Activated naive CD4-positive, alpha-beta T cell treated with anti-CD3 and anti-CD28 coated beads, Interleukin-2, amount 10 ng/mL, durations not matched to agents 7 days and 5 days (primary cell): ENCODE measurements at places on chromosomes 1 and 21.

DNA sequence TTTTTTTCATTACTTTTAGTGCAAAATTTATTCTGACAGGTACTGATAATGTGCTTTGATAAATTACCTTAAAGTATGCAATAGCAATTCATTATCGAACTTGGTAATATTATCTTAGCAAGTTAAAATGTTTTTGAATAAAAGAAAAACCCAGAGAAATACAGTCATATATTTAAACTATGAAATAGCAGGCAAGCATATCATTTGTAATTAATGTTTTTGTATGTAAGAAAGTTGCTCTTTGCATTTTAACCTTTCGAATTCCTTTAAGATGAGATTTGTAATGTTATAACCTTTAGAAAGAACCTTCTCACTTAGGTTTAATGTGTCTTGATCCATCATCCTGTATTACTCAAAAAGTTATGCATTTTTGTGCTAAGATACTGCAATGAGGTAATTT, 585.6 kb downstream of the PTBP2 start:
- DNase-seq = no peak

DNA sequence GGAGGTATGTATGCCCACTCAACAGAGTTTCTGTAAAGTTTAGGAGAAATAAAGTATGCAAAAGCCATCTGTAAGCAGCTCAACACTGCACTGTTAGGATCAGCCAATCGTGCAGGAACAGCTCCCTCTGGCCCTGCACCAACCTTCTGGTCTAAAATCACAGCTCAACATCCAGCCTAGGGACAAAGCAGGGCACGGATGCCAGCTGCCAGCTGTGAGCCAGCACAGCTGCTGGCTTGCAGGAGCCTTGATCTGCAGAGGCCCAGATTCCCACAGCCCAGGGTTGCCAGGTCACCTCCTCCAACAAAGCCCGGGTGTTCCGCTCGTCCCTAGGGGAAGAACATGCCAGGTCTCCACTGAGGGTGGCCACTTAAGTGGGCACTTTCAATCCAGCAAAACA, 8.6 kb downstream of the ACOT7 start:
- DNase-seq = no peak

- DNase-seq = no peak
Measured at GRCh38 chr1:235910357-235911299, 43.9 kb upstream of the LYST start.

DNA sequence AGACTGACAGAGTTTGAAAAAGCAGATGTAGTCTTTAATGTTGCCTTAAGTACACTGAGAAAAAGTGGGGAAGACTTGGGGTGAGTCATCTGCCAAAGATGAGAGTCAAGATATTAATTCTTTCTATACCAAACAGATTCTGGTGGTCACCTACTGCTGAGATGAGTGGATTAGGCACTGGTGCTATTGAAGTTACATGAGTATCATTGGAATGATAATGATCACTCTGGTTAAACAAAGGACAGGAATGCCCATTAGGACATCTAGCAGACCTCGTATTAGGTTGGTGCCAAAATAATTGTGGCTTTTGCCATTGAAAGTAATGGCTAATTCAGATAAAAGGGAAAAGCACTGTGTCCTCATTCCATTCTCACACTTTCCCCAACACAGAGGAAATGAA, 1588.9 kb downstream of the KCNT2 start:
- DNase-seq = no peak

DNA sequence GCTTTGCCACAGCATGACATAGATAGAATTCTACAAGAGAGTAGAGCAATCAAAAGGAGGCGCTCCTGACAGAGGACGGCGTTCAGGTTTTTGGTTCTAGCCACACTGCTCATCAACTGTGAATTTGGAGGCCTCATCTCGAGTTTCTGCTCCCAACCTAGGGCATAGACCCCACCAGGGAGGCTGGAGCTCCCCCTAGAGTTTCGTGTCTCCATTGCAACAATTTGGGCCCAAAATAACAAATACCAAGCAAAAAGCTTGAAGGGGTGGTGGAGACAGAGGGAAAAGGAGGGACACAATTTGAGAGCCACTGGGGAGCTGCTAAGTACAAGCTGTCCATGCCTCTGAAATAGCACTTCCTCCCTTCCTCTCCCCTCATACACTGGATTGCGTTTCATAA, 297.0 kb downstream of the GPATCH2 start:
- DNase-seq = no peak

DNA sequence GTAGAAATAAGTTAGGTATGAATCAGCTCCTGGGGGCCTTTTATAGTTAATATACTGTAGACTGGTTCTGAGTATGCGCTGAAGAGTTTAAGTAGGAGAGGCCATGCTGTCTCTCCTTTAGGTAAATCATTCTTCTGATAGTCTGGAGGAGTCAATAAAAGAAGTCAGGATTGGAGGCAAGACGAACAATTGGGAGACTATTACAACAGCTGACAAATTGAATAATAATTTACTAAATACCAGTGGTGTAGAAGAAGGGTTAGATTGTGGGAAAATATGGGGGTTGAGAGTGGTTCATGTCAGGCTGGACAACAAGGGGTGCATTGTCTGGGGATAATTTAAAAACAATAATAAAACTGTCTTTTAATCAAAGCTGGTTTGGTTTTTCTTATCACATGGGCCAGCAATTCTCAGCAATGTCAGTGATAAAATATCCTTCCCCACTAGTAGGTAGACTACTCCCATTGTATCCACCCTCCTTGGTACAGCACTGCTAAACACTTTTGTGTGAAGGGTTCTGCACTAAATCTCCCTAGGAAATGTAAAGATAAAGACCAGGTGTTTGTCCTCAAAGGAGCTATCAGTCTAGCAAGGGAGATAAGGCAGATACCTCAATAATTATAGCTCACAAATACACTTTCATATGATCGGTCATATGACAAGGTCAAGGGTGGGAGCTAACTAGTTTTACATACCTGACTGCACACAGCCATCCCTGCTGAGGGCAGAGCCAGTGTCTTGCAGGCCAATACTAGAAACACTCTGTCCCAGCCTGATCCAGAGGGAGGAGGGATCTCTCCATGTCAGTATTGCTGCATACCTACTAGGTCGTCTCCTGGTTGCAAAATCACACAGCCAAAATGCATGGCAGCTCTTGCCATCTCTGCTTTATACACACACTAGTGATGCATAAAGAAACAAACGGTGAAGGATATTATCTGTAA, 299.7 kb downstream of the VAV3 start:
- DNase-seq = no peak

GRCh38 chr1:153357853-153358690, at the start of gene S100A9:
TSS of gene S100A9 (plus strand) at chr1:153357854. CDS start at chr1:153358284, 430 bp downstream.
- no peak for DNase-seq

DNA sequence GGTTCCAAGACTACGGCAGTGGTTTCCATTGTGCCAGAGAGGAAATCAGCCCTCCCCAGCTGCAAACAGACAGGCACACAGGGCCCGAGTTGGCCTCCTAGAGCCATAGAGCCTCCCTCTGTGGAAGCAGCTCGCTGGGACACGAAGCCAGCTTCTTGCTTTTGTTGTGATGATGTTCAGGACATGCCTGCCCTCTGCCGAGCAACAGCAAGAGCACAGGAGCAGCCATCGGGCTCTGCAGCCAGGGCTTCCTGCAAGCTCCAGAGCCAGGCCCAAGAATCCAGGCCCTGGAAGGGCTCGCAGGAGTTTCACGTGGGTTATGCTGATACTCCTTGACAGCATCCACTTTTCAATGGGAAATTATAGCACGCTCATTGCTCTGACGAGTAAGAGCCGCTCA, 18.5 kb downstream of the NPHP4 start:
- DNase-seq = no peak

- no peak for DNase-seq
Measured at GRCh38 chr1:57248830-57249229, 175.0 kb downstream of the DAB1 start.

GRCh38 chr1:202063093-202063492, 52.7 kb downstream of the ELF3 start:
- DNase-seq = no peak

DNA sequence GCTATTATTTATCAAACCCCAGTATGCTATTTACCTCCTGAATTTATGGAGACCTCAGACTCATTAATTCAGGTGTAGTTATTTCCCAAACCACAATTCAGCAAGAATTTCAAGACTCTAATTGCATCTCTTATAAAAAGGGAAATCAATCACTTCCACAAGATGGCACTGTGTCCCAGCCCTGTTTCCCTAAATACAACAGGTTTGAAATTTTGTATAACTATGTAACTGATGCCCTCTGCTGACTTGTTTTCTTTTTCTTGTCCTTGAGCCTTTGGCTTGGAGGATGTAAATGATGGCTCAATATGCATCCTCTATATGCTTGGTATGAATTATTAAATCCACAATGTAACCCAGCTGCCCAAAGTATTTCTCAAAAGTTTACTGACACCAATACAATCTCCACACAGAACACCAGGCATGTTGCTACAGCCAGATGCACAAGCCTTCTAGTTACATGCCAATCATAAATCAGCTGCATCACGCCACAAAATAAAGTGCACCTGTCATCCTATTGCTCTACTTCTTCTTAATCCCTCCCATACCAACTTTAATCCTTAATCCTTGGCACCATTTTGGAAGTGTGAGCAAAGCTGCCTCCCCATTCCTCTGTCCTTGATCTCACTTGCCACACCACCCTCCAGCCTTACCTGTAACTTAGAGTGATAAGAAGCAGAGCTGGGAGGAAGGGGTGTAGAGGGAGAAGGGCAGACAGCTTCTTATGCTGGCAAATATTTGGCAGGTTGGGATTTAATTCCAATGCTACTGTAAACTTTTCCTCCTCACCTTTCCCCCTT, 9.0 kb downstream of the C1orf105 start:
- peak; percentile 73 for DNase-seq

DNA sequence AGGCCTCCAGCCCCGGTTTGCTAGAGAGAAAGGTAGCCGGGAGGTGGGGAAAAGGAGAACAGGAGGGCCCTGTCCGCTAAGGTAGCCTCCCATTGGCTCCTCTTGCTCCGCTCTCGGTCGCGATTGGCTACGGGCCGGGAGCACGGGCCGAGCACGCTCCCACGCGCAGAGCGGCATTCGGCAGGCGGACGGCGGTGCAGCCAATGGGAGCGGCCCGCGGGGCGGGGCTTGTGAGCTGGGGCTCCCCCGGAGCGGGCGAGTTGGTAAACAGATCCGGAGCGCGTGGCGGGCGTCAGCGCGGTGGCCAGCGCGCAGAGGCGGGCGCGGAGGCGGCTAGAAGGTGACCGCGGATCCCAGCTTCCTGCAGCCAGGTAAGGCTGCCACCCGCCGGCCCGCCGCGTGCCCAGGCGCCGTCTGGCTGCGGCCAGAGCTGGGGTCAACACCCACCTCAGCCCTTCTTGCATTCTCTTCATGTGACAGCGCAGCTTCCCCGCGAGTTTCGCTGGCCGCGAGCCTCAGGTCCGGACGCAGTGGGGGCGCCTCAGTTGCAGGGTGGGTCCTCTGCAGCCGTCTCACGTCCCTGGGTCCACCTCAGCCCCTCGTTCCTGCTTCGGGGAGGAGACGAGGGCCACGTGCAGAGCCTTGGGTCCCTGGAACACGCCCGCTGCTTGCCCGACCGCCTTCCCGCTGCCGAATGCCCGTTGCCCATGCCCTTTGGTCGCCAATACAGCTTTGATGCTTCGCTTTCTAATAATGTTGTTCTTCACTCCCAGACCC, at the start of gene COQ8A:
TSS of gene COQ8A (plus strand) at position 266 of the 777 bp plus-strand sequence. CDS start 21,092 bp downstream, outside the sequence.
- DNase-seq = peak; percentile 99

DNA sequence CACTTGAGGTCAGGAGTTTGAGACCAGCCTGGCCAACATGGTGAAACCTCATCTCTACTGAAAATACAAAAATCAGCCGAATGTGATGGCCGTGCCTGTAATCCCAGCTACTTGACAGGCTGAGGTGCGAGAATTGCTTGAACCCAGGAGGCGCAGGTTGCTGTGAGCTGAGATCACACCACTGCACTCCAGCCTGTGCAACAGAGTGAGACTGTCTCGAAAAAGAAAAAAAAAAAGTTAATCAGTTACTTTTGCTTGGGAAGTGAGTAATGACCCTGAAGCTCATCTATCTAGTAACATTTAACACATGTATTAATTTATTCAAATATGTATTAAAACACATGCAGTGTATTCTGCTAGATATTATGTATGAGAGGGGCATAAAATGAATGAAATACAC, 49.4 kb downstream of the ZNF326 start:
- DNase-seq = no peak

DNA sequence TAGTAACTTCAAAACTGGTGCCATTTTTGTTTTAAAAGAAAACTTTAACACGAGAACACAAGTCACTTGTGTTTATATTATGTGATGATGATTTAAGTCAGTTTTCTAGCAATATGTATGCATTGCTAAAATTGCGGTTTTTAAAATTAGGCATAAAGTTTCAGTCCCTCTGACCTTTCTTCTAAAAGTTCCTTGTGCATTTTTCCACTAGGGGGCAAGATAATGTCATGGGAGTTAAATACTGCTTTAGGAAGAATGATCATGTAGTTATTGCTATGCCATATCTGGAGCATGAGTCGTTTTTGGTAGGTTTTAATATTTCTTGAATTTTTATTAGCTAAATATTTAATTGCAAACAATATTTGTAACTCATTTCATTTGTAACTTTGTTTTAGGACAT, 10.7 kb downstream of the CDC7 start:
- DNase-seq = no peak

GRCh38 chr1:237864338-237865244, 26.1 kb downstream of the ZP4 start:
- DNase-seq = no peak

- DNase-seq = peak; percentile 45
Measured at GRCh38 chr1:233328142-233328921, 808 bp downstream of the MAP3K21 start.

- no peak for DNase-seq
Measured at GRCh38 chr1:89068291-89068690, 3.3 kb upstream of the GBP1 start.

DNA sequence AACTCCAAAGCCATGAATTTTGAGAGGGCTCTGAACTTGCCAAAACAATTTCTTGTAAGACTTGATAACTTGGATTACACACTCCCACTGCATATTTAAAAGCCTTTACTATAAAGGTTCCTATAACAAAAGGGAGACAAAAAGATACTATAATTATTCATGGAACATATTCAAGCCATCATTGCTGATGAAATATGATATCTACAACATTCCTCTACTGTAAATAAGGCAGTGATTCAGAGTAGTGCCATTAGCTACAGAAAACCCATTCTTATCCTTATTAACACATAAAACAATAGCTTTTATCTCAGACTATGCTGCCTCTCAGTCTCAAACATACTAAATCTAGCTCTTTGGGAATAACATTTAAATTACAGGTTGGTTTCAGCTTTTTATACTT, 675.5 kb upstream of the CXADR start:
- no peak for DNase-seq

DNA sequence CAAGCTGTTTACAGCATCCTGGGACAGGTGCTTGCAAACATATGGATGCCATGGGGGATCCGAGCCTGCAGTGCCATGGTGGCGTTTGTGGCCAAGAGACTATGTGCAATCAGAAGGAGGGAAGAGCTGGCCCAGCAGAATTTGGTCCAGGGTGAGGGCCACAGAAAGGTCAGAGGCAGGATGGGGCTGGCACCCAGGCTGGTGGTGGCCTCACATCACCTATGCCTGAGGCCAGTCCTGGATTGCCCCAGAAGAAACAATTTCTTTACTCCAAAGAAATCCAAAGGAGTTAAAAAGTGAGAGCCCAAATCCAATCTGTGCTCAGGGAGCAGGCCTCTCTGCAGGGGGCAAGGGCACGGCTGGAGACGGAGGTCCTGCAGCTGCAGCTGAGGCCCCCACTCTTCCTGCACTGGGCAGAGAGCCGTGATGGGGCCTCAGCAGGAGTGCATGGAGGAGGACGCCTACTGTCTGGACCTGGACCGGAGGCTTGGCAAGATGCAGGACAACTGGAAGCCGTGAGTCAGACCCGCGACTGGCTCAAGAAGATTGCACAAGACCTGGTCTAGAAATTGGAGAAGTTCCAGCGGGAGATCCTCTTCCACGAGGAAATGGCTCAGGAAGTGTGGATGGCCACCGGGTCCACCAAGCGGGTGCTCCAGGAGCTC, 163.5 kb downstream of the RYR2 start:
- DNase-seq = no peak

GRCh38 chr1:10724948-10725847, 71.2 kb downstream of the CASZ1 start:
- no peak for DNase-seq
